Activated naive CD8-positive, alpha-beta T cell treated with anti-CD3 and anti-CD28 coated beads, Interleukin-2, amount 10 ng/mL, durations not matched to agents 7 days and 5 days (primary cell): ENCODE measurements at places on chromosomes 6 and 20. TPM values are rescaled to one million over a fixed set of nuclear protein-coding genes. Genes with fewer than 3 reads are reported as not detected.

DNA sequence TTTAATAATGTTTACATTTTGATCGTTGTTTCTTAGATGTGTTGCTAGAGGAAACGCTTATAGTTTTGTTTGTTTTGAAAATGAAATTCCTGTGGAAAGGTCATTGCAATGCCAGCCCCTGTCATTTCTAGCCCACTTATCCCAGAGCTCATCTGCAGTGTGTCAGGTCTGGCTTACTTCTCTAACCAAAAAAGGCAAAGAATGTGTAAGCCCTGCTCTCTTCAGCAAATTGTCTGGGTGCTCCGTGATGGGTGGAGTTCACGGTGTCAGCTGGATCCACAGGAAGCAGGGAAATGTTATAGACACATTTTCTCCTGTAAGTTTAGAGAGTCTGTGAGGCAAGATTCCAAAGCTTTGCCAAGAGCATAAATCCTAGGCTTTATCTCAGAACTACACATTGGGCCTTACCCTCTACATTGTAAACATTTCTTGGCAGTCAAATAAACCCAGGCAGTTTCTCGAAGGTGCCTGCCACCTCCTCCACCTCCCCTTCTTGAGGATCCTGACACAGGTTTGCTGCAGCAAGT, 50.9 kb downstream of the RPRD1B start:
- no peak for DNase-seq

- DNase-seq, result peak; percentile 94
These were observed at the start of gene ZBTB24 for GRCh38 chr6:109482905-109483734. ZBTB24 (minus strand) TSS chr6:109483219; CDS start chr6:109482026, 1,193 bp downstream.

DNA sequence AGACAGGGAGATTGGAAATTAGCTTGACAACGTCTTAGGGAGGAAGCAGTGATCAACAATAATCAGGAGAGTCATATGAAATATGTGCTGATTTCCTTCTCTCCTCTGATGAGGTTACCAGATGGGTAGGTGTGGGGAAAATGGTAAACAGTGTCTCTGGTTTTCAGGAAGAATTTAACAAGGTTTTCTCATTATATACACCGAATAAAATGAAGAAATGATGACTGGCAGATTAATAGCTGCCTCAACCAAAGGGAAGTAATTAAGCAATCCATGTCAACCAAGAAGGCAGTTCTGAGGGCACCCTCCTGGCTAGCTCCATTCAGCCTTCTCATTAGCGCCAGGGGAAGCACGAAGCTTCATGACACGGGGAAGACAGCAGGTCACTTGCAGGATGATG, 12.7 kb upstream of the RAMACL start:
- no peak for DNase-seq

DNA sequence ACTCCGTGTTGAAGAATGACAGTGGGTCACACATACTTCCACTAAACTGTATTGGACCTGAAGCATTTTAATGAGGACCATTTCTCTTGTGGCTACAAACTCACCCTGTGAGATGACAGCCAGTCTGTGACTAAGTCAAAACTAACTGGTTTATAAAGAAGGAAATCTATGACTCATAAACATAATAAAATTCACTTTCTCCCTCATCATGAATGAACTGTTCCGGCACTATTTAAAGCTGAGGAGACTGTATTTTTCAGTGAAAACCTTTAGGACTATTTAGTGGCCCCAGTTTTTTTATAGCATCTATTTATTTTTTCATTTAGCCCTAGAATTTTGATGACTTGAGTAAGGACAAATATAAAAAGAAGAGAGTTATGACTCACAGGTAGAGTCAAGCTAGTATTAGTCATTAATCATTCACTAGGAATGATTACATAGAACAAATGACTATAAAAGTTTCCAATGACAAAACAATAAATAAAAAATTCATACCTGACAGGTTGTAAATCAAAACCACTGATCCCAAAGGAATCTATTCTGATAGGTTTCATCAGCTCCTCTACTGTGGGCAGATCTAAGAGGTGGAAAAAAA, 34.2 kb downstream of the CEP162 start:
- DNase-seq, result no peak

- no peak for DNase-seq
These were observed 104.7 kb upstream of the CEP85L start for GRCh38 chr6:118755941-118756646.

ESF1 gene
- total RNA-seq, result 11.4 TPM

TCP11 gene
- not detected for total RNA-seq

- no peak for DNase-seq
These were observed 740 bp downstream of the NELFCD start for GRCh38 chr20:58981628-58982364.

TTBK1 gene
- total RNA-seq, result not detected

ASXL1 gene
- 102 TPM for total RNA-seq

- DNase-seq, result no peak
These were observed 15.1 kb upstream of the CCDC167 start for GRCh38 chr6:37514837-37515236.
